ENCODE measurements at places on chromosomes 7 and 10. TPM values are rescaled to one million over a fixed set of nuclear protein-coding genes. Genes with fewer than 3 reads are reported as not detected.

Gene CACNB2
- not detected for total RNA-seq

Gene TAS2R41
- total RNA-seq: not detected

Gene LIPJ
- total RNA-seq: 0.05 TPM

Gene NSMCE4A
- 22.8 TPM for total RNA-seq

Gene SLC26A5
- not detected for total RNA-seq

Gene BAIAP2L1
- 25.8 TPM for total RNA-seq

Gene TBX20
- 0.15 TPM for total RNA-seq

Gene IKZF1
- 2.4 TPM for total RNA-seq

Gene CCSER2
- total RNA-seq: 45.5 TPM

Gene RSPH10B2
- 0.20 TPM for total RNA-seq

Gene DLX5
- total RNA-seq: not detected

Gene ENTPD7
- total RNA-seq: 106 TPM

Gene LRRD1
- total RNA-seq: not detected

Gene CALML3
- not detected for total RNA-seq

All from renal cortical epithelial cell (primary cell).